ENCODE measurements at places on chromosomes 2 and 18. TPM values are rescaled to one million over a fixed set of nuclear protein-coding genes. Genes with fewer than 3 reads are reported as not detected.

DNA sequence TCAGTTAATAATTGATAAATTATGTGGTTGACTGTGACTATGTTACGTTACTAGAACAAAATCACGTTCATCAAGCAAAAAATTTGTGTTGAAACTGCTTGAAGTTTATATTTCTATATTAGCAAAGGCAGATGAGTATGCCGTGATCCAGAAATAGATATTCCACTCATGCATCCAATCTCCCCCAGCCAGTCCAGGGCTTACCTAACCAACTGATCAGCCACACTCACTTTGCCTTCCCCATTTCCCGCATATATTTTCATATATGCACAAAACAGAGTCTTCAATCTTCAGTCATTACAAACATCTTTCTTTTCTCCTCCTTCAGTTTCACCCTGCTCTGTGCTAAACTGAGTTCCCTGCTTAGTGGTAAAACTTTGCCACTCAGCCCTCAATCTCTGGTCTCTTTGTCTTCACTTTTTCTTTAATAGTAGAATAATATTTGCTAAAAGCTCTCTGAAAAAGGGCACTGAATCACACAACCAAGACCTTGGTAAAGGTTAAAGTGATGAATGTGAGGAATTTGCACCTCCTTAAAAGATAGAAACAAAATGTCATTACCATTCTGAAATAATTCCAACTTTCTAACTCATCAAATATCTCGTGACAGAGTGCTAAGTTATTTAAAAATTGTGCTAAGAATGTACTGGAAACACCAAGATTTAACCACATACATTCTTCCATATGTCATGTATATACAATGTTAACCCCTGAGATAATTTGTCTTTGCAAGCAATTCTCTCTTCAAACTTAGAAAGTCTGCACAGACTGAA is 893.2 kb upstream of the CRIM1 start:
- peak; percentile 88 for DNase-seq

The LCT gene
- not detected for total RNA-seq

GRCh38 chr2:1499033-1499795 is 86.0 kb downstream of the TPO start:
- DNase-seq: no peak

GRCh38 chr2:122132147-122132691 is 376.8 kb downstream of the TSN start:
- no peak for DNase-seq

GRCh38 chr2:47842846-47843245 is 59.9 kb downstream of the MSH6 start:
- DNase-seq: no peak

DNA sequence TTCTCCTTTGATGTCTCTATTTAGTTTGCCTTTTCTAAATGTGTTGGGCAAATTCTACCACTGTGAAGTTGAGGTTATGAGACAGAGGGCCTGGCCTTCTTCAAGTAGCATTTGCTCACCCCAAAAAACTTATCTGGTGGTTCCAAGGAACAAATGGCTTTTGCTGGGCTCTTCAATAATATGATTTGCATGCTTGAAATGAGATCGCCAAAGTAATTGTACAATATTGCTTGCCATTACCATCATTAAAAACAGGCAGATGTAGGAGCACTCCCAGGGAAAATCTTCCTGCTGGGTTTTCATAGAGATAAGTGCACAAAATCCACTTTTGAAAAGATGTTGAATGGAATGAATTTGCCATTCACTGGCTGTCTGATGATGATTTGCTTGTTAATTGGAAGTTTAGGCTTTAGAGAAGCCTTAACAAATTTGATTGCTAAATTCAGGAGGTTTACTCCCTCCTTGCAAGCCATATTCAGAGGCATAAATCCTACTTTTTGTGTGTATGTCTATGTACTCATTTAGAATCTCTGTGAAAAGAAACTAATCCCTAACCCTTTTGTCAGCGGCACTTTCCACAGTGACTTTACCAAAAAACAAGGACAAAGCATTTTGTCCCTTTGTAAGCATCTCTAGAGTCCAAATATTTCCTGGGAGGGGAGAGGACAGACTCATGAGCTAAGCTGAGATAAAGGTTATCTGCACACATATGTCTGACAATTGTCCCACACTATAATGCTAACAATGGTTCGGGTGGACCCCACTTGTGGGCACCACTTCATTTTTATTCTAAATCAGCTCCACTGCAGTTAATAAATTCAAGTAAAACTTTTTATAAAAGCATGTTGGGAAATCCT is 240.8 kb upstream of the PIK3C3 start:
- DNase-seq: no peak

The NYAP2 gene
- not detected for total RNA-seq

The SERPINB13 gene
- not detected for total RNA-seq

The MEX3C gene
- total RNA-seq: 33.6 TPM

DNA sequence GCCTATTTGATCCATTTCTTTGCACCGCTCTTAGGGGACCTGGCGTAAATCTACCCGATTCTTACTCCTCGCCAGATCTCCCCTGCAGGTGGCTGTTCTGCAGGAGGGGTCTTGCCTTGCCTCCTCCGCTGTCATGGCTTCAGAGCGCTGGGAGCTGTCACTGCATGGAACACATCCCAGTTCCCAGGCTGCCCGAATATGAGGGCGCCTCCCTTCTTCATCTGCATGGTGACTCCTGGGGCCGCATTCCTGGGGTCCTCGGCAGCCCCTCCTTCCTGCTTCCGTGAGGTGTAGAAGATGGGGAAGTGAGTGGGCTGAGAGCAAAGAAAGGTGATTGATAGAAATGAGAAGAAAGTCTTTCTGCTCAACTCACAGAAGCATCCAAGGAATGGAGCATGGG is 27.3 kb upstream of the COPS8 start:
- no peak for DNase-seq

DNA sequence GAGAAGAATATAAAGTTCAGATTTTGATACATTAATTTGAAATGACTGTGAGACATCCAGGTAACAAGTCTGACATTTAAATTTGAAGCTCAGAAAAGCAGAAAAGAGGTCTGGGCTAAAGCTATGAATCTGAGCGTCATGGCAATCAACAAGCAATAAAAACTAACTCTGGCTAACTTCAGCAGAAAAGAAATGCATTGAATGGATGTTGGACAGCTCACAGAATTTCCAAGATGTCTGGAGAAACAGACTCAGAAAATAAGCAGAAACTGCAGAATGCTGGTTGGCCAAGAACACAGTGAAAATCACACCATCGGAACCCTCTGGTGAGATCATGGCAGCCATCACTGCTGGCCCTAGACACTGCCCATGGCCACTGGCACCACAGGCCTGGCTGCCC is 366.6 kb downstream of the METTL4 start:
- no peak for DNase-seq

DNA sequence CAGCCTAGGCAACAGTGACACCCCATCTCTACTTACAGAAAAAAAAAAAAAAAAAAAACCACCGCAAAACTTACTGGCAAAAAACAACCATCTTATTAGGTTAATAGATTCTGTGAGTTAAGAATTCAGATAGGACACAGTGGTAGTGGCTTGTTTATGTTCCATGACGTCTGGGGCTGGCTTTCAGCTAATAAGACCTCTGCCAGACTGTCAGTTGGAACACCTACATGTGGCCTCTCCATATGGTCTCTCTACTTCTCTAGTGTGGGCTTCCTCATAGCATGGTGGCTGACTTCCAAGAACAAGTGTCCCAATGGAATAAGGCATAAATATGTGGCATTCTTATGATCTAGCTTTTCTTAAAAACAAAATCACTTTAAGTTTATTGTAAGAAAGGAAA is 94.0 kb upstream of the OTX1 start:
- no peak for DNase-seq

- DNase-seq: peak; percentile 58
These were observed 42.0 kb downstream of the EPHA4 start for GRCh38 chr2:221529943-221530652.

GRCh38 chr2:239671471-239671870 is 270.7 kb upstream of the HDAC4 start:
- no peak for DNase-seq

DNA sequence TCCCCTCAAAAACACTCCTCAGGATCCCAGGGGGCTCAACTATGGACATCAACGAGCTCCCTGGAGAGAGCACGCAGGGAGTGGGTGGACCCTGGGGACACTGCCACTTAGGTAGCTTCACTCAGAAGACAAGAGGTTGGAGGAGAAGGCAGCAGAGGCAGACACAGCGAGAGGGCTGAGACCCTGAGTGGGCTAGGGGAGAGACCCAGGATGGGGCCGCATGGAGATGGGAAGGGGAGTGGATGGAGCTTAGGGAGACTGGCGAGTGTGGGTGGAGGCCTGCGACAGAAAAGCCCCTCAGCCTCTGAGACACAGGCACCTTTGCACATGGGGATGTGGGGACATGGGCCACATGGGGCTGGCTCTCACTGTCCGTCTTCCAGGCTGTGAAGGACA is 70.9 kb downstream of the ASB1 start:
- DNase-seq: no peak

- no peak for DNase-seq
These were observed 501.2 kb upstream of the LINC00305 start for GRCh38 chr18:64650068-64650467.

DNA sequence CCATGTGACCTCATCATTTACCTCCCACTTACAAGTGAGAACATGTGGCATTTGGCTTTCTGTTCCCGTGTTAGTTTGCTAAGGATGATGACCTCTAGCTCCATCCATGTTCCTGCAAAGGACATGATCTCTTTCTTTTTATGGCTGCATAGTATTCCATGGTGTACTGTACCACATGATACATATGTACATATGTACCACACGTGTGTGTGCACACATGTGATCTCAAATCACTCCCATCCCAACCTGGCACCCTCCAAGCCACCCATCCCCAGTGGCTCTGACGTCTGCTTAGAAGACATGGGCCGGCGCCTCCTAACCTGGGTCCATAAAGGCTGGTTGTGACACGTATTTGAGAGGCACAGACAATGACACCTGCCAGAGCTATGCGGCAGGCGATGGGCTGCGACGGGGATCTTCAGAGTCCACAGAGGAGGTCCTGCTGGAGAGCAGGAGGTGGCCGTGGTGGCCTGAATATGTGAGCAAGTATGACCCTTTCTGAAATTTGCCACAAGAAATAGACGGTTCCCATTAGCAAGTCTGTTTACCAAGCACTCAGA is 8.8 kb upstream of the SALL3 start:
- DNase-seq: no peak

DNA sequence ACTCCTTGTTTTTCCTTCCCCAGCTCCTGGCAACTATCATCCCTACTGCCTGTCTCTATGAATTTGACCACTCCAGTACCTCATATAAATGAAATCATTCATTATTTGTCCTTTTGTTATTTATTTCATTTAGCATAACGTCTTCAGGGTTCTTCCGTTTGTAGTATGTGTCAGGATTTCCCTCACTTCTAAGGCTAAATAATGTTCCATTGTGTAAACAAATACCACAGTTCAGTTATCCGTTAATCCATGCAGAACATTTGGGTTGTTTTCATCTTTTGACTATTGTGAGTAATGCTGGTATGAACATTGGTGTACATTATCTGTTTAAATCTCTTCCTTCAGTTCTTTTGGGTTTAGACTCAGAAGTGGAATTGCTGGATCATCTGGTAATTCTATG is 18.8 kb downstream of the DYNC2LI1 start:
- DNase-seq: no peak

The DSC1 gene
- total RNA-seq: not detected

The DYSF gene
- 13.6 TPM for total RNA-seq

GRCh38 chr2:191571163-191571769 is 106.7 kb upstream of the NABP1 start:
- DNase-seq: peak; percentile 82

- DNase-seq: no peak
These were observed 65.2 kb downstream of the LTBP1 start for GRCh38 chr2:33011941-33012340.

- DNase-seq: no peak
These were observed 90.0 kb downstream of the CRACDL start for GRCh38 chr2:98846041-98846440.

DNA sequence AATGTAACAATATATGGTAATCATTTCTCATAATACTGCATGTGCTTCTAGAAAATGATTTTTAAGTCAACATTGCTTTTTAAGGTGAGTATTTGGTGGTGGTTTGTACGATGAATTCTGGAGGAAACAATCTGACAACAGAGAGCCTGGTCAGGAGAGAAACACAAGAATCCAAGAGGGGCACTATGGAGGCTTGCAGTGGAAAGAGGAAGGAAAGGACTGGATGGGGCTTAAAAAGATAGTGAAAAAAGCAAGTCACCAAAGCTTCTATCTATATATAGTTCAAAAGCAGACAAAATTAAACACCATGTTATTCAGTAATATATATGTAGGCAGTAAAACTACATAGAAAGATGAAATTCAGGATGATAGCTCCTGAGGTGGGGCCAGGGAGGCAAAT is 109.4 kb upstream of the SERTAD2 start:
- DNase-seq: no peak

DNA sequence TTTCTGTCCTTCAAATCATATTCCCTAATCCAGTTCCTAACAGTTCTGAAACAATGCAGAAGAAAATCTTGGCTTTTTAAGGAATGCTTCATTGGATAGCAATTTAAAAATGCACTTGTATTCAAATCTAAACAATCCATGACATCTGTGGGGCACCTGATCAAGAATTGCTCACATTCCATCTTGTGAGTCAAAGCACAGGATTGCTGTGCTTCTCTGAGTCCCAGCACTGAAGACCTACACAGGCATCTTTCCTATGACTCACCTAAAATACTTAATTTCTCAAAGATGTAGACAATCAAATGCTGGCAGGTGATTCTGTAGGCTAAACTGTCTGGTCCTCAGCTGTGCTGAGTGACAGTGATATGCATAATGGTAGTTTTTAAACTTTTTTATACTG is 10.1 kb upstream of the ATP8B1 start:
- DNase-seq: peak; percentile 92

DNA sequence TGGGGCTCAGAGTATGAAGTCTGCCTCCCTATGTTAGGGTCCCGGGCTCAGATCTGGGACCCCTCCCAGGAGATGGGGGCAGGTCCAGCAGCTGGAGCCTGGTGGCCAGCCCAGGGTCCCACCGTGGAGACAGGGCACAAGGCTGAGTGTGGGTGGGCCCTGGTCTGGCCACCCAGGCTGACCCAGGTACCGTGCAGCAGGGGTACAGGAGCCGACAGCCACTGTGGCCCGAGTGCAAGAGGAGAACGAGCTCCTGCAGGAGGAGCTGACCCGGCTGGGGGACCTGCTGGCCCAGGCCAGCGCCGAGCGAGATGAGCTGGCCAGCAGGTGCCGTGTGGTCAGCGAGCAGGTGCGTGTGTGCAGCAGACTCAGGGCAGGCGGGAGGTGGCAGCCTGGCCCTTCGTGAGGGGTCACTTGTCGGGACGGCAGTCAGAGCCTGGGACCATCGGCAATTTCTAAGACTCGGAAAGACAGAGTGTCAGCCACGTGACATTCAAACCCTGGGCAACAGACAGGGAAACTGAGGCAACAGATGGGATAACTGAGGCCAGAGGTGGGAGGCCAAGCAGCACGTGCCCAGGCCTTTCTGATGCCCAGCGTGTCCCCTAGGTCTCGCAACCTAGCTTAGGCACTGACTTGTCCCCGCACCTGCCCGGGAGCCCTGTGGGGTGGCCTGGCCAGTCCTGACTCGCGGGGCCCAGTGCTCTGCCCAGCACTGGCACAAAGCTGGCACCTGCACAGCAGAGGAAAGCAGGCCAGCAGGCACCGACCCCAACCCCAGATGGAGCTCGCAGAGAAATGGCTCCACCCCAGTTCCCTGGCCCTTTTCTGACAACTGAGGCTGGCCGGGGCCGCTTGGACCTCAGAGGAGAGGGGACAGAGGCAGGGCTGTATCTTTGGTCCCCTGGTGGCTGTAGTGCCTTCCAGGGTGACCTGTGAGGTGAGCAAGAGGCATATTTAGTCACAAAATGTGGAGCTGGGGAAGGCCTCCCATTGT is 13.9 kb downstream of the CROCC2 start:
- DNase-seq: no peak

The ZC3H15 gene
- 120 TPM for total RNA-seq

The DYNAP gene
- not detected for total RNA-seq

The IGFBP5 gene
- total RNA-seq: 4.4 TPM
